ENCODE measurements at places on chromosomes 13 and 19. TPM values are rescaled to one million over a fixed set of nuclear protein-coding genes. Genes with fewer than 3 reads are reported as not detected.

CEACAM1 gene
- total RNA-seq: 5.8 TPM

DNA sequence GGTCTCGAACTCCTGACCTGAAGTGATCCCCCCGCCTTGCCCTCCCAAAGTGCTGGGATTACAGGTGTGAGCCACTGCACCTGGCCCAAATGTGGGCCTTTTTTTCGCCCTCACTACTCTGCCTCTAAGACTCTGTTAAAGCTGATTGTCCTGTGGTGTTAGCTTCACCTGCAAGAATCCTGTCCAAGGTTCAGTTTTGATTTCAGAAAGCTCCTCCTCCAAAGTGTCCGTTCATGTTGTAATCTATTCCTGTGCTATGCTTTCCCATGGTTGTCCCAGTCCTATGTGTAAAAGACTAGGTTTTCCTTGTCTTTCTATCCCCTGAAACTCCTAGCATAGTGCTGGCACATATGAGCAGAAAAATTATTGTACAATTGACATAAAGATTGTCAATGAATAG, 440.9 kb downstream of the KLF5 start:
- DNase-seq: no peak

DNA sequence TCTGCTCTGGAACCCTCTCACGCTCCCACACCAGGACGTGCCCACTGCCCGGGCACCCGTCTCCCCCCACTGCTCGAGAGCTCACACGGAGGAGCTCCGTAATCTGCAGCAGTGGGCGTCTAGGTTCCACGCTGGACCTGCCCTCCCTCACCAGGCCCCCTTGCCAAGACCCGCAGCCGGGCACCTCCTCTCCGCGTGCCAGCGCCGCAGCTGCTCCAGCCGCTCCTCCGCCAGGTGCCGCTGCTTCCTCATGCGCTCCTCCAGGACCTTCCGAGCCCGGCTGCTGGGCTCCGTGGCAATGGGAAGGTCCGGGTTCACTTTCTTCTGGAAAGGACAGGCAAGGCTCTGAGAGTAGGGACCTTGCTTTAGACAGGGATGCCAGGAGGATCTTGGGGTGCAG, 35.0 kb upstream of the MATK start:
- DNase-seq: no peak

DNA sequence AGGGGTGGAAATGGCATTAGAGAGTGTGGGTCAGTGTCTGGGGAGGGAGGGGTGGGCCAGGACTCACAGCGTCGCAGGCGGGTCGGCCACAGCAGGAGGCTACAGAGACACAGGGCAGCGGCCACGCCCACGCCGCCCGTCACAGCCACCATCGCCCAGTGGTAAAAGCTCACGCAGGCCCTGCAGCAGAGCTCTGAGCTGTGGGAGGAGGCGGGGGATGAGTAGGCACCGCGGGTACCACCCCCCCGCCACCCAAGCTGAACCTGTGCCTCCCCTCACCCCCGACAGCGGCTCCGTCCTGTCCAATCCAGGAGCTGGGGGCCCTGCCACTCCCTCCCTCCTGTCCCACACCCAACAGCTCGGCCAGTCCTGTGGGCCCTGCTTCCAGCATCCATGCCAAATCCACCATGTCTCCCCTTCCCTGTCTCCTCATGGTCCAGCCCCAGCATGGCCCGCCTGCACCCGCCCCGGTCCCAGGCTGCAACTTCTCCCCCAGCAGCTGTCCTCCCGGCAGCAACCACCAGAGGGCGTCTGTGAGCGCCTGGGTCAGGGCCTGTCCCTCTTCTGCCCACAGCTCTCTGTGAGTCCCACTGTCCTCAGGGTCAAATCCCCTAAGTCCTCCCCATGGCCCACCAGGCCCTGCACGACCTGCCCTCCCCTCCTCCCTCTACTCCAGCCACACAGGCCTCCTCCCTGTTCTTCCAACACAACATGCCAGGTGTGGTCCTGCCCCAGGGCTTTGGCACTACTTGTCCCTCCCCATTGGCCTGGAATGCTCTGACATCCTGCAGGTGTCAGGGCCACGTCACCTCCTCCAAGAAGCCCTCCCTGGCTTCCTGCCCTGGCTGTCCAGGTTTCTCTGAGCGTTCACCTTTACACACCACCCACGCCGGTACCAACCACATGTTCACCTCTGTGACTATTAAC, 6.0 kb downstream of the TEKTIP1 start:
- DNase-seq: peak; percentile 88

CYP2F1 gene
- total RNA-seq: not detected

GRCh38 chr19:55643003-55643886, at the start of gene ZNF581:
ZNF581 (plus strand) TSS chr19:55643649; CDS start chr19:55644572, 923 bp downstream.
- DNase-seq: peak; percentile 81

SPRED3 gene
- total RNA-seq: 2.3 TPM

- no peak for DNase-seq
Observed at GRCh38 chr19:39203372-39204341, at the start of gene SYCN. SYCN (minus strand) TSS chr19:39204263; CDS start chr19:39204254, 9 bp downstream.

NRTN gene
- not detected for total RNA-seq

Data from sciatic nerve (tissue), 2 donors.